ENCODE measurements at places on chromosomes 11 and 22.
A peak's percentile ranks its signal among the peaks of the same experiment; 100 is the strongest.

DNA sequence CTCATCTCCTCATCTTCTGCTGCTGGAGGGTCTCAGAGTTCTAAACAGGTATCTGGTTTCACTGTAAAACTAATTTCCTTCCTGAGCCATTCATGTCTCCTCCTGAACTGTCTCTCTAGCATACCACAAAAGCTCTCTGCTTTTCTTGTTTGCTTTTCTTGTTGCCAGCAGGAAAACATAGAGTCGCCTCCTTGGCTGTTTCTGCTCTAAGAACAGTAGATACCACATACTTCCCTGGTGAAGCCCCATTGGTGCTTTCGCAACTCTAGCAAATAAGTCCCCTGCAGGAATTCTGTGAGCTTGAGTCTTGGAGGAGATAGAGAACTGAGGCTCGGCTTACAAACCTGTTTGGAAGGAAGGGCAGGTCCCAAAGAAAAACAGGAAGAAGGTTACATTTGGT lies 7.0 kb downstream of the DIXDC1 start:
- no peak for DNase-seq

DNA sequence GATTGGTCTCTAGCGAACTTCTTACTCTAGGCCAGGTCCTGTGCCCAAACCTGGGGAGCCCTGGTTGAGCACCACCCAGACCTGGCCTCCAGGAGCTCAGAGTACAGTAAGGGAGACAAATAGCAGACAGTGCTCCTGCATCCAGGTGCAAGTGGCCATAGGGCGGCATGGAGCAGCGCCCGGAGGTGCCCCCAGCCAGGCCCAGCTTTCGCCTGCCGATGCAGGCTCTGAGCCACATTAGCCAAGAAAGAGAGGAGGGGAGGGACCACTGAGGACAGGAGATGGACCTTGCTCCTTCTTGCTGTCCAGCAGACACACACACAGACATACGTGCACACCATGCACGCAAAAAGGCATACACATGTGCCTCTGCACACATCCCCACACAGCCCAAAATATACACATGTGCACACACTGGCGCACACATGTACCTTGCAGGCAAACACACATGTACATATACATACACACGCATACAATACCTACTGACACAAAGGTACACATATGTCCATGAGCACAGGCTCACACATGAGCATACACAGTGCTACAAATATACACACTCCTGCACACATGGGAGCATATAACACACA lies 68.7 kb upstream of the FGF3 start:
- DNase-seq: no peak

DNA sequence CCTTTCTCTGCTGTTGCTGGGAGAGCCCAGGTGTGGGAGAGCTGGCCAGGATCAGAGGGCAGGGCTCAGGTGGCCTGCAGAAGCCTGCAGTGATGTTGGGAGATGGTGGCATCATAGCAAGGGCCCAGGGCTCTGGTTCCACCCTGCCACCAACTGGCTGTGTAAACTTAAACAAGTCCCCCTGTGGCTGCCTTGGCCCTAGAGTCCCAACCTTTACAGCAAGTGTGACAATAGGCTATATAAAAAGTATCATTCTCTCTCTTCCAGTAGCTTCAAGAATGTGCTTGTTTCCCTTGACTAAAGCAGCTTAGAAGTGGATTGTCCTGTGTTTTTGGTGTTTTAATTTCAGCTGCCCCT lies 201.8 kb upstream of the E2F8 start:
- no peak for DNase-seq

DNA sequence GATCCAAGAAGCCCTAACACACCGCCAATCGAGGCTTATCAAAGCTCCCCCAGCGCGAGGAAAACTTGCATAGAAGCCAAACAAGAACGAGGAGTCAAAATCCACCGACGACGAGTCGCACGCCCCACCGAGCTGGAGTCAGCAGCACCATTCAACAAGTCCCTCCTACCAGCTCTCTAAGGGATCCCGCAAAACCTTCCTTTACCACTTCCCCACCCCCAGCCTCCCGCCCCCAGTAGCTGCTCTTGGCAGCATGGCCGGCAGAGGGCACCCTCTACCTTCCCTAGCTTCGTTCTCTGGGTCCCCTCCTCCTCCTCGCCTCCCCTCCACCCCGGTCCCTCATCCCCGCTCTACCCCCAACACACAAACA lies 1.4 kb downstream of the BDNF start:
- peak; percentile 71 for DNase-seq

DNA sequence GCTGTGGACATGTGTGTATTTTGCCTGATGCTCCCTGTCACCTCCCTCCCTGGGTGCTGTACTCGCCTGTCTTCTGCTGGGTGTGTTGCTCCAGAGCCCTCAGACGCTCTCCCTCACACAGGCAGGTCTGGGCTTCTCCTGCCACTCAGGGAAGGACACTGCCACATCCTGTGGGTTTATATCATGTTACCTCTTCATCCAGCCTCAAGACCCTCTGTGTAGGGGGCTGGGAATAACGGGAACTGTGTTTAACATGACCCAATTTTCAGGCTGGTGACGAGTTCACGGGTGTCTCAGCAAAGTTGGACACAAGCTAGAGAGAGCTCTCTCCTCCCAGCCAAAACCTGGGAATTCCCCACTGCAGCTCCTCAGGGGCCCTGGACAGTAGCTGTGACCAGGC lies 24.6 kb downstream of the MYBPC3 start:
- DNase-seq: no peak

GRCh38 chr11:78732246-78732645 lies 157.6 kb upstream of the NARS2 start:
- no peak for DNase-seq

DNA sequence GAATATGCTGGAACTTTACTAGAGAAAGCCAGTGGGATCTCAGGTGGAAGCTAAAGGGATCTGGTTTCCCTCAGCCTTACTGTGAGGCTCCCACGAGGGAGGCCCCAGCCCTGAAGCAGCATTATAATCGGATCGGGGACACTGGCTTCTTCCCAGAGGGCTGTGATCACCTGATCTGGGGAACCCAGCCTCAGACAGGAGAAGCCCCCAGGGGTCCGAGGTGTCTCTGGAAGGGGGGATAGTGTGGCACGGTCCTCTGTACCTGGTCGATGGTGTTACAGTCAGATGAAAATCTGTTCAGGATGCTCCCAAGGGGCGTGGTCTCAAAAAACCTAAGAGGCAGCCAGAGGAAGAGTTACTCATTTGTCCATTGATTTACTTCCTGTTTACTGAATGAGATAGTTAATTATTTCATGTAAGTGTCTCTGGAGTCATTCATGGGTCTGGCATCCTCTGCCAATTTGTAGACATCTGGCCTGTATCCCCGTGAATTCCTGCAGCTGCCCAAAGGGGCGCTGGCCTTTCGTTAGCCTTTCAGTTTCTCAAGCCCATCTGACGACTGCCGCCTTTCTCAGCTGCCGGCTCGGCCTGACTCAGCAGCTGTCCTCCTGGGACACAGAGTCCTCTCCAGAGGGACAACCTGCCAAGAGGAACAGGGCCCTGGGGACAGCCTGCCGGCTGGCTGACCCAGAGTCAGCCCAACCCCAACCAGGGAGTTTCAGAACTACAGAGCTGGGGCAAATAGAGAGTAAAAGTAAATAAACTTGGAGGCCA lies 17.0 kb upstream of the KCNJ11 start:
- DNase-seq: no peak

- DNase-seq: no peak
Measured at GRCh38 chr11:47280860-47281259, 10.9 kb downstream of the MADD start.

DNA sequence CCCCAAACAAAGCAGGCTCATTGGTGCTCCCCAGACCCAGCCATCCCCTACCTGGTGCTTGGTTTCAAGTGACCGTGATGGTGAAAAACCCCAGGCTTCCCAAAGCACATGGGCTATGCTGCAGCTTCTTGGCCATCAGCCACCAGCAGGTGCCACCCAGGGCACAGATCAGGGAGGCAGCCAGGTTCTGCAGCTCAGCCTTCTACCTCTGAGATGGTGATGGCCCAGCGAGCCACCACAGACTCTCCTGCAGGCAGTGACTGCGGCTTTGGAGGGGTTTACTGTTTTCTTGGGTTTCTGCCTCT lies 70.0 kb upstream of the ALX4 start:
- no peak for DNase-seq

GRCh38 chr22:46453829-46454503 lies 83.5 kb downstream of the CELSR1 start:
- DNase-seq: no peak

DNA sequence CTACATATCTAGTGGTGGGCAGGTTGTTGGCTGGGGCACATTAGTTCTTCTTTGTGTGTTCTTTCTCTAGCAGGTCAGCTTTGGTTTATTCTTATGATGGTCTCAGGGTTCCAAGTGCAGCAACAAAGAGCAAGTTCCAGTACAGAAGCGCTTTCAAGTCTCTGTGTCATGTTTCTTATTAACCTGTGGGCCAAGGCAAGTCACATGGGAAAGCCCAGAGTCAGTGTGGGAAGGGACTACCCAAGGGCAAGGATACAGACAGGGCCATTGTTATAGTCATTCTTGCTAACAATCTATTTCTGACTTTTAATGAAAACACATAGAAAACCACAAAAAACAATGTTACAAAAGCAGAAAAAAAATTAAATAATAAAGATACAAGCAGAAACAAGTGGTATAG lies 754.6 kb downstream of the TBC1D22A start:
- DNase-seq: no peak

- no peak for DNase-seq
Measured at GRCh38 chr22:20226077-20226716, 41.9 kb downstream of the RTN4R start.

DNA sequence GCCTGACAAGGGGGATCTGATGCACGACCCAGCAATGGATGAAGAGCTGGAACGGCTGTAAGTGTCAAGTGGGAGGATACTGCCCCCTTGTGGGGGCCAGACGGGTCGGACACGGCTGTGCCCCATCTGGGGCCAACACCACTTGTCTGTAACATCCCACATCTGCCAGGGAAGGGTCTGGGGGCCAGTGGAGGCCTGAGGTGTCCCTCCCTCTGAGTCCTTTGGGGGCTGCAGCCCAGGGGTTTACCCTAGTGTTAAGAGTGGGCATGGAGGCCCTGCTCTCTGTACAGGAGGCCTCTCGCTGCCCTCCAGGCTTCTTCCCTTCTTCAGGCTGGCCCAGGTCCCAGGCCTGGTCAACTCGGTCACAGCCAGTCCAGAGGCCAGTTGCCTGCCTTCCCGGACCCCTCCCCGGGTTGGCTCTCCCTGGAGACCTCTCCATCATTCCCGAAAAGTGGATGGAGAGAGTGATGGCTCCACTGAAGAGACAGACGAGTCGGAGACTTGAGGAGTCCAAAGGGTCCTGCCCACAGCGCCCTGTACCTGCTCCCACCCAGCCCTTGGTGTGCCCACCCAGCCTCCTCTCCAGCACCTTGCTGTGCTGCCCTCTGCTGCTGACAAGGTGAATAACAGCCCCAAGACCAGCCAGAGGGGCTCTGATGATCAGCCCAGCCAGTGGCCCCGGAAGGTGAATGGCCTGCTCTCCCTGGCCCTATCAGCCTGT lies 15.4 kb downstream of the ARFGAP2 start:
- no peak for DNase-seq

GRCh38 chr11:130272336-130272735 lies 42.4 kb downstream of the ZBTB44 start:
- DNase-seq: no peak

DNA sequence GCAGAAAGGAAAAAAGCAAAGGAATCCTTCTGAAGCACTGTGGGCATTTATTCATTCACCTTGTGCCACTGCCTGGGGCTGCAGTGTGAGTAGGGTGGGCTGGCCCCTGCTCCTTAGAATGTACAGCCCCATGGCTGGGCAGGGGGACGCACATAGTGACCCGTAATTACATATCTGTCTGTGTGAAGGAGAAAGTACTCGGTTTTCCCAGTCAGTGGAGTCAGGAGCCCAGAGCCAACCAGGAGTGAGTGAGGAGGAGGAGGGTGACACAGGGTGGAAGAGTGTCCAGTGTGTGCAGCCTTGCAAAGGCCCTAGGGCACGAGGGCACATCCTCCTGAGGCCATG lies 91.9 kb downstream of the CDKN1C start:
- no peak for DNase-seq

DNA sequence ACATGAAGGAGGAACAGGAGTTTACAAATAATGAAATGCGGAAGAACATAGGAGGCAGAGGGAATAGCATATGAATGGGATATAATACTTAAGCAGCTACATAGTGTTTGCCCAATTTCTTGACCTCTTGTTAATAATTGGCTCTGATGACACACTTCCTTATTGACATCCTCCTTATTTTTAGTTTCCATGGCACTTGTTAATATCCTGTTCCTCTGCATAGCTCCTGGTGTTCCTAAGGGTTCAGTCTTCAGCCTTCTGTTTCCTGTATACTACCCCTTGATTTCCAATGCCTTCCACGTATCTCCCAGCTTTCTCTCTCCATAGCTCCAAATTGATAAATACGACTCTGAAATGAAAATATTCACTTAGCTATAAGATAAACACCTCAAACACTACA lies 663.8 kb upstream of the API5 start:
- no peak for DNase-seq

DNA sequence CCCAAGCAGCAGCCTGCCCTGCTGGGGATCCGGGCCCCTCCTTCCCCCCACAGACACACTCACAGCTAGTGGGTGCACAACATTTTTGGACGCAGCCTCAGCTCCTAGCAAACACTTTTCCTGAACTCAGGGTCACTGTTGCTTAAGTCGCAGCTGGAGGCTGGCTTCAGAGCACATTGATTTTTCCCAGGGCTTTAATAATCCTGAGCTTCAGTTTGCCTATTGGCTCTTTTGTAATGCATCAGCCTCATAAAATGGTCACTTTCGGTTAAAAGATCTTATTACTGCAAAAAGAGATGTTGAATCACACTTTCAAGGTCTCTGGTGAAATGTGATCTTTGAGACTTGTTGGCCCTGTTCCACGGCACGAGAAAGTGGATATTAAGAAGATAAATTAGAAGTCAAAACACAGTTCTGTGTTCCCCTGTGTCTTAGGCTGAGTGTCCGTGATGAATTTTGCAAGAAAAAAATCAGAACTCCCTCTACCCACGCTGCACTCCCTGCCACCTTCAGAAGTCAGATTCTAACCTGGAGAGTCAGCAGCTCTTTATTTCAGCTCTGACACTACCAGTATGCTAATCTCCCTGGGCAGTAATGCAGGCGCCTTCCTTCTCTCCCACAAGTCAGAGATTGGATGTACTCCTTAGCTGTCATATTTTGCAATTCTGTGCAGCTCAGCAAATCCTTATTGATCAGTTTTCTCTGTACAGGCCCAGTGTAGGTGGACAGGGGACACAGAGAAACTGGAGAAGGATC lies 158.2 kb upstream of the E2F8 start:
- DNase-seq: no peak

DNA sequence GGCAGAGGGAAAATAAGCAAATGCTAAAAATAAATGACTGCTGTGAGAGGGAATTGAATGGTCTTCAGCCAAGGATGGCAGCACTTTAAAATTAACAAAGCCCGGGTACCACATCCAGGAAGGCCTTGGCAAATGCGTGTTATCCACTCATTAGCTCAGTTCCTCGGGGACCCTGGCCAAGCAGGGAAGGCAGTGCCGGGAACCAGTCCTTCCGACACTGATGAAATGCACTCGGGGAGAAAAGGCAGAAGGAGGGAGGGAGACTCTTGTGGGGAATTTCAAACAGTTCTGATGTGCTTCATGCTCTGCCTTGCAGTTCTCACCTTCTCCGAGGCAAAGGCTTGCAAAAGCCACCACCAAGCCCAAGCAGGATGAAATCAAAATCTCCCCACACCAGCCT lies 38.3 kb downstream of the CLPB start:
- no peak for DNase-seq

All from right renal cortex interstitium (tissue), 3 donors.